ENCODE measurements at places on chromosomes 6 and 20.

- DNase-seq: peak; percentile 79
Observed at GRCh38 chr6:53794137-53794719, 577 bp upstream of the LRRC1 start.

DNA sequence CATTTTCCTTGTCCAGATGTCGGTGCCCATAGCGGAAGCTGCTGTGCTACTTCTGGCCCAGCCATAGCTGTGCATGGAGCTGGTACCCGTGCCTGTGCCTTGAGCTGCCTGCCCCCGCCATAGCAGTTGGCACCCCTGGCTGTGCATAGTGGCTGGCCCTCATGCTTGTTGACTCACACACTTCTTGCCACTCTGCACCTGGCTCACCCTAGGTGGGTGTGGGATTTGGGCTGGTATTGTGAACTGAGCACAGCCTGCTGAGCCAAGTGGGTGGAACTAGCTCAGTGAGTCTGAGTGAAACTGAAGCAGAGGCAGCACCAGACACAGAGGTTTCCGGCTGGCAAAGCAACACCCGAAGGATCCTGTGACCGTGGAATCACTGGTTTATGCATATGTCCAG is 689.5 kb upstream of the EYS start:
- no peak for DNase-seq

- no peak for DNase-seq
Observed at GRCh38 chr6:37725957-37726356, 28.3 kb upstream of the MDGA1 start.

GRCh38 chr20:18395544-18395943 is 71.3 kb downstream of the DZANK1 start:
- DNase-seq: no peak

DNA sequence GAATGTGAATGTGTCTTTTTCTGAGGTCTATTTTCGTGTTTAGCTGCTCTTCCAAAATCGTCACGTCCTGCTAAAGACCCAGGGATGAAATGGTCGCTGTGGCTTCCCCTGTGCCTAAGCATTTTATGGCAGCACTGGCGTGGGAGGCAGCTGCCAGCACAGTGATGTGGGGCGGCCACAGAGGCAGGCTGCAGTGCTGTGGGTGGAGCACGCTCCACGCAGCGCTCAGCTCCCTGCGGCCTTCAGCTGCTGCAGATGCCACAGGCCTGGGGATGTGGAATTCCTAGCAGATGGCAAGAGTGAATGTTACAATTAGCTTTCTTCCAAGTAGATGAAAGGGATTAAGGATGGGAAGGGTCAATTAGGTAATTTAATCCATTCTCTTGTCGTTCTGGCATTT is 242.6 kb downstream of the SMOC2 start:
- no peak for DNase-seq

DNA sequence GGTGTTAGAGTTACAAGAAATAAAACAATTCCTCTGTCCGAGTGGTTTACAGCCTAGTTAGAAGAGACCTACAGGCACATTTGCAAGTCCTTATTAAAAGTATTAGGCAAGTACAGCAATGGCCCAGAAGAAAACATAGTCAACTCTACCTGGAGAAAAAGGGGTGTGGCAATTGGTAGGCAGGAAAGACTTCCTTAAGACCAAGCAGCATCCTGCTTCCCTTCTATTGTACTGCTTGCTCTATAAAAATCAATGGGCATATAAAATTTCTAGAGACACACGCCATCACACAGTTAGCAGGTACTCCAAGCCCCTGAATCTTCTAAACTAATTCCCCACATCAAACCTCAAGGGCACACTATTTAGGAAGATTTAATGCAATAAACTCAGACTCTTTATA is 185.6 kb downstream of the ATXN1 start:
- DNase-seq: no peak
